Astrocyte of the cerebellum (primary cell): ENCODE measurements at places on chromosomes 6 and 20.

- peak; percentile 13 for DNase-seq
Observed at GRCh38 chr20:35226884-35227681, 593 bp downstream of the MMP24 start.

- DNase-seq: no peak
Observed at GRCh38 chr20:40650707-40651106, 38.3 kb downstream of the MAFB start.

DNA sequence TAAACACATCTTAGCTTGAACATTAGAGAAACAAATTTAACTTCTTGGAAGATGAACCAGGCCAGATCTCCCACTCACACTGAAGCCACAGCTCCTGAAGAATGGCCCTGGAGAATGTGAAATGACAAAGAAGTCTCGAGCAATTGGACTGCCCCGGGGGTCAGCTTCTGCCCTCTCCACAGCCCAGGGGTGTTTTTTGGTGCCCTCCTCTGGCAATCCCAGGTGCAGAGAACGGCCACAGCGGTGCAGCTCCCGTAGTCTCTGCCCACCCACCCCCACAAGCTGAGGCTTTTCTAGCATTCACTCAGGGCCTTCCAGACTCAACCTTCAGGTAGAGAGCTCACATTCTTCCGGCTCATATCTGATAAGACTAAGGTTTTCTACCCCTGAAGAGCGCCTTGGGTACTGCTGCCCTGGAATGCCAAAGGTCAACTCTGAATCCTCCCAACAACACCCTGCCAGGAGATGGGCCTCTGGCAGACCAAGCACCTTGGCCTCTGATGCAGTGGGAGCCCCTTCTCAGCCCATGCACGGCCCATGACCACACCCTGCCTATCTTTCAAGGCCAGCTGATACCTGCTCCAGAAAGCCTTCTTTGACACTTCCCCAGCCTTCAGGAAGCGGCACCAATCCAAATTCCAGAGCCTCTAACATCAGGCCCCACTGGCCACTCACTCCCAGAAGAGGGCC is 208.3 kb downstream of the SYNDIG1 start:
- DNase-seq: no peak

- no peak for DNase-seq
Observed at GRCh38 chr6:146111881-146112450, 83.1 kb downstream of the GRM1 start.

DNA sequence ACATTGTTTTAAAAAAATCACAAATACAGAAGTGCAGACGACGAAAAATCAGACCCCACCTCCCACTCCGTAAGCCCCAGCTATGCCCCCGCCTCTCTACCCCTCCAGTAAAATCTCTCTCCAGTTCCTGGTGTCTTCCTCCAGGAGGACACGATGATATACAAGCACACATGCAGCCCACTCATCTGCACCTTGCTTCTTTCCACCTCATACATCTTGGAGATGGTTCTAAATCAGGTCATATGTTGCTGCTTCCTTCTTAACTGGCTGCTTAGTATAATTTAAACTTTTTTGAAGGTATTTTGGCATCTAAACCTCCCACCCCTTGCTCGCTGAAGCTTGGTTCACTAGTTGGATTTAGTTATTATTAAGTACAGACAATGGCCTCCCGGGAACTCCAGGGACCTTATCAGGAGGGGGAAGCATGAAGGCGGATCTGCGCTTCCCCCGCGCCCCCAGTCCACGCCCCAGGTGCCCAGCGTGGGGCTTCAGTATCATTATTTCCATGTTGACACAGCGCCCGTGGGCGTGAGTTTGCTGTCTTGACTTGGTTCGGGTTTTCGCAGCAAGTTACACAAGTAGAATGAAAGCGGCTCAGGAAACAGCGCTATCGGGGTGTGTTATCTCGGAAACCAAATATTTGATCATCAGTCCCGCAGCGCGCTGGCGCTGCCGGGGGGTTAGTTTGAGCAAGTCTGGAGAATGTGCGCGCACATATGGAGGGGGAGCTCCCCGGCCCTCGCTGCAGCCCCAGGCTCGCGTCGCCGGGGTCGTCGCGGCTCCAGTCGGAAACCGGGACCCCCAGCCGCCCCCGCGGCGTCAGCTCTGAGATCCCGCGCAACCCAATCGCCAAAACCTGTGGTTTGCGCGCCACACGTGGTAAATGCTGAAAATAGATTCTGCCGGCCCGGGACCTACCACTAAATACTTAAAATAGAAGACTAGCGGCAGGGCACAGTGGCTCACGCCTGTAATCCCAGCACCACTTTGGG is 2.3 kb downstream of the BMP7 start:
- no peak for DNase-seq

DNA sequence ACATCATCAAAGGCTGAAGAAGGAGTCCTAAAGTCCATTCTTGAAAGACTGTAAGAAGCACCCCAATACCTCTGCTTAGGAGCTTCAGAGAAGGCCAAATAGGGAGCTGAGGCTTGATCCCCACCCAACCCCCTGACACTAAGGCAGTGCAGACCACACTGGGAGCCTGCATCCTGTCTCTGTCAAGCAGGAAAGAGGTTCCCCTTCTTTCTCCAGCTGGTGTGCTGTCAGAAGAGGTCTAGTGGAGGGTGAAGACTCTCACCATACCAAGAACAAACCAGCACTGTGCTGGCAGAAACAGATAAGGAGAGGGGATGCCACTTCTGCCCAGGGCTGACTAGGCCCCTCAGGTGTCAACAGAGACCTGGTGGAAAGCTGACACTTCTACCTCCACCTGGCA is 19.9 kb downstream of the GZF1 start:
- DNase-seq: no peak

DNA sequence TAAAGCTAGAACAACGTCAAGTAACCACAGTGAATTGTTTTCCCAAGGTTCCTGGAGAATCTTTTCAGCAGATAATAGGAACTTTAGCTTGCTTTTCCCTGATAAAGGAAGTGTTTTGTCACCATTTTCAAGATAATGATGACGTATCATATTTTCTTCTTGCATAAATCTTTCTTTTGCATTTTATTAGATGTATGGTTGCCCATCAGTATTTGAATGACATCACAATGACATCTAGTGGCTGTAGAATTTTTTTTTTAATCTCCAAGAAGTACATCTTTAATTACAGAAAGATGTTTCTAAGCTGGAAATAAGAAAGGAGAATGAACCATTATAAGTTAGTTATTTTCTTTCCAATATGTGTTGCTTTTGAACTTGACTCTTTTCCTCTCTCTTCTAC is 83.0 kb downstream of the CENPW start:
- no peak for DNase-seq

DNA sequence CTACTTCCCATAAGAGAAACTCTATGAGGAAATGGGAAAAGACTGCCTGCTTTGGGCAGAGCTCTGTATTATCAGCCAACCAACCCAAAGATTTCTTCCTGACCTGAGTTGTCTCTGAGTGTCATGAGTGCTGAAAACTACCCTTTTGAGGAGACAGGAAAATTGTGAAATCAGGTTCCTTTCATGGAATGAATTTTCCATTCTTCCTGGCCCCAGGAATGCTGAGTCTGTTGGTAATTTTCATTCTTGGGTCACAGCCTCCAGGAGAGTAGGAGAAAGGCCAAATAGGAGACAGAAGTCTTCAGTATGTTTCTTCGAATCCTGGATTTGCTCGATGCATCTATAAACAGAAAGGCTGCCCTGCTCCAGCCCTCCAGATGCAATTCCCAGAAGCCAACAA is 53.6 kb downstream of the SCML4 start:
- DNase-seq: no peak

DNA sequence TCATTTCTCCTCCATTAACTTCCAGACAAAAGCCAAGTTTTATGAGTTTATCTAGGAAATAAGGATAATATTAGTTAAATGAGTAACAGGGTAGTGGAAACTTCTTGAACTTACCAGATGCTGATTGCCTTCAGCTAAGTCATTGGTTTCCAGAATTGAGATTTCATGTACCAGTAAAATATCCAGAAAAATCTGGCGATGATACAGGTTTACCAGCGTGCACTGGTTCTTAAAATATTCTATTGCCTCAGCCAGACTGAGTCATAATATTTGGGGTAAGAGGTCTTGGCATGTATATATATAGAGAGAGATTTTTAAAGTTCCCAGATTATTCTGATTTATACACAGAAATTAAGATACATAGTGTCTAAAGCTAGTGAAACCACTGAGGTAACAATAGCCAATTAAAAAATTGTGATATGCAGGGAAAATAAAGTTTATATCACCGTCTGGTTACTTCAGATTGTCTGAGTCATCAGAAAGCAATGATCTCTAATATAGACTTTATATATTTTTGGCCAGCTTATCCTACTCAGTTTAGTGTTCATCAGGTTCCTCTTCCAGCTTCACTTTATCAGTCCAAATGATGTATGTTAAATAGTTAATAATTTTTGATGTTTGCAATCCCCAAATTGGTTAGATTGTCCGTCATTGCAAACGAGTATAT is 39.5 kb upstream of the SDHAF4 start:
- DNase-seq: no peak

- no peak for DNase-seq
Observed at GRCh38 chr6:157898169-157898568, 75.1 kb downstream of the SNX9 start.

DNA sequence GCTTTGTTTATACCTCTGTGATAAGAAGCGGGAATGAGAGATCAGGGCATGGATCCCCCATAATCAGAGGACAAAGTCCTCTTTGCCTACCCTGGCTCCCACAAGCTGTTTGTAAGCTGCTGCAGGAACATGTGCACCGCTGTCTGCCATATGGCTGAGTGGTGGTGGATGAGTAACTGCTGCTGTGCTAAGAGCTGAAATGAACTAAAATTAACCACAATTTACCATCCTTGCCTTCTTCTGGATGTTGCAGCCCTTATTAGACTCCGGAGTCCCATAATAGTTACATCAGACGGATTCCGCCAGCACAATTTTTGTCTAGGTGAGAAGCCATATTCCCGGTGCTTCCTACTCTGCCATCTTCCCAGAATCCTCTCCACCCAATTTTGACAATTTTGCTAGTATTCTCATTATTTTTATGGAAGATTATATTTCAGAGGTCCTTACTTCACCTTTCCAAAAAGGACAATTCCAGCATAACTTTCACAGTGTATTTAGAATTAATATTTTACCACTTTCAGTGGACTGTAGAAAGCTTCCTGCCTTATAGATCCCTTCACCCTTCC is 6.0 kb upstream of the CMTR1 start:
- DNase-seq: no peak

GRCh38 chr6:134166511-134167261 is 114.3 kb upstream of the SLC2A12 start:
- no peak for DNase-seq

DNA sequence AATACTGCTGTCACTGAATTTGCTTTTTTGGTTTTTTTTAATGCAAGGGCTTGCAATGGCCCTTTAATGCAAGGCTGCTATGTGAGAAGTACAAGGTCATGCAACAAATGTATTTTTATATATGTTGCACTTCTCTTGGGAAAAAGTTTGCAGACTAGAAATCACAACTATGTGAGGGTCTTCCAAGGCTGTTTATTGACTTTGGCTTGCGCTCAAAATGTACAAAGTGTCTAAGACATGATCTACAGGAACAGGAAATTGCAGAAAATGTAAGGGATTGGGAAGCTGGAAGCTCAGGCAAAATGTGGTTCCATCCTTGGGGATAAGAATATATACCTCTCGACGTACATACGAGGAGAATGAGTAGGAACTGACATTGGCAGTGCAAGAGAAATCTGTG is 92.2 kb upstream of the F13A1 start:
- no peak for DNase-seq

- no peak for DNase-seq
Observed at GRCh38 chr6:112286010-112286409, 31.6 kb upstream of the LAMA4 start.

DNA sequence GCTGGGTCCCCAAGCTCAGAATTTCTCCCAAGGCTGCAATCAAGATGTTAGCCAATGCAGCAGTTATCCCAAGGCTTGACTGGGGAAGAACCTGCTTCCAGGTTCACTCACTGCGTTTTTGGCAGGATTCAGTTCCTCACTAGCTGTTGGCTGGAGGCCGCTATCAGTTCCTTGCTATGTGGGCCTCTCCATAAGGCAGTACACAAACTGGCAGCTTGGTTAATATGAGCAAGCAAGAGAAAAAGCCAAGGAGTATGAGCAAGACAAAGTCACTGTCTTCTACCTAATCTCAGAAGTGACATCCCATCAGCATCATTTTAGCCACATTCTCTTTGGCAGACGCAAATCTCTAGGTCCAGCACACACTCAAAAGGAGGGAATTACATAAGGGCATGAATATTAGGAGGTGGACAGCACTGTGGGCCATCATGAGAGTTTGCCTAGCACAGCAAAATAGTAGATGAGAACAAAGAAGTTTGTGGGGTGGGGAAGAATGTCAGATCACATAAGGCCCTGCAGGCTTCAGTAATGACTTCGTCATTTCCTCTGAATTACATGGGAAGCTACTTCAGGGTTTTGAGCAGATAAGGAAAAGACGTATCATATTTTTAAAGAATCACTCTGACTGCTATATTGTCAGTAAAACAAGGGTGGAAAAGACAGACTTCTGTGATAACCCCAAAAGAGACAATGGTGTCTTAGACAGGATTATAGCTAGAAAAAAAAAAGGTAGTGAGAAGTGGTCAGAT is 25.5 kb downstream of the LMBRD1 start:
- DNase-seq: no peak

DNA sequence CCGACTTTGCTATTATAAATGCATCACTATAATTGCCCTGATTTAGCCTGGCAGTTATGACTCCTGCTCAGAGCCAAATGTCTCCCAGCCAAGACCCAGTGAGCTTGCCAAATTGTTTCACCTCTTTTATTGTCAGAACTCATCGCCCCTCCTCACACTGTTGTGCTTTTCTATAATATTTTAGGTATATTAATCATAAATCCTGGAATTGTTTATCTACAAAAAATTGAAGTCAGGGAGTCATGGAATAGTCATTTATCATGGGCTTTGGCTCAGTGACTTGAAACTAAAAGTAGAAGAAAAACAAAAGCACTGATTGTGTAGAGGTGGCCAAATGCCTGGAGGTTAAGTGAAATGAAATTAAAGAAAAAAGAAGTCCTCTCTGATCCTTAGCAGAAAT is 85.6 kb downstream of the PFDN4 start:
- DNase-seq: peak; percentile 31

DNA sequence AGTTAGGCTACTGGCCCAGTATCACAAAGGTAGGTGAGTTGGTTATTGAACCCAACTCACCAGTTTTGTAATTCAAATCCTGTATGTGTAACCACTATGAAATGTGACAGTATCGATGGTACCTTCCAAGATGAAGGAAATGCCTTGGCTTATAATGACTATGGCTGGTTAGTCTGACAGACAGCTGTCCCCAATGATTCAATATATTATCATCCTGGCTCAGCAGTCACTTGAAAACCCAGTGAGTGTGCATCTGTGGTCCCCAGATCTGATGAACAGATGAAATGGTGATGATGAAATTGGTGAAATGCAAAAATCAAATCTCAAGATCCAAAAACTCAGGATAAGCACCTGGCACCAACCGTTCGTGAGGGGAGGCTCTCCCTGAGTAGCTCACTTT is 54.8 kb downstream of the TNFRSF21 start:
- no peak for DNase-seq

DNA sequence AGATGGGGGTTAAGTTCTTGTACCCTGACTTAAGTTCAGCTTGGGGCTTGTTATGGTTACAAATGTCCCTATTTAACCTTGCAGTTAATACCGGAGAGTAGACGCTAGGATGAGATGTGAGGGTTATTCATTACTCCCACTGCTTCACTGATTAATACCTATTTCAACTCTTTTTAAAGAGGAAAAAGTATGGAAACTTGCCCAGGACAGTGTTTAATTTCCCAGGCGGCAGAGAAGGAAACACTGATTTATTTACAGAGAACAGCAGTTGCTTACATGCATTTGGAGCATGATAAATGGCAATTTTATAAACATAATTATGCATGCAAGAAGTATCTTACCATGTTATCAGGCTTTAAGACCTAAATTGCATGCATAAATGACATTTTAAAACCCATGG is 137.7 kb downstream of the RCAN2 start:
- no peak for DNase-seq
